Activated T-cell treated with anti-CD3 and anti-CD28 coated beads, Interleukin-2, amount 50 U/mL, for 4 hours (primary cell): ENCODE measurements at places on chromosomes 5 and 9.

DNA sequence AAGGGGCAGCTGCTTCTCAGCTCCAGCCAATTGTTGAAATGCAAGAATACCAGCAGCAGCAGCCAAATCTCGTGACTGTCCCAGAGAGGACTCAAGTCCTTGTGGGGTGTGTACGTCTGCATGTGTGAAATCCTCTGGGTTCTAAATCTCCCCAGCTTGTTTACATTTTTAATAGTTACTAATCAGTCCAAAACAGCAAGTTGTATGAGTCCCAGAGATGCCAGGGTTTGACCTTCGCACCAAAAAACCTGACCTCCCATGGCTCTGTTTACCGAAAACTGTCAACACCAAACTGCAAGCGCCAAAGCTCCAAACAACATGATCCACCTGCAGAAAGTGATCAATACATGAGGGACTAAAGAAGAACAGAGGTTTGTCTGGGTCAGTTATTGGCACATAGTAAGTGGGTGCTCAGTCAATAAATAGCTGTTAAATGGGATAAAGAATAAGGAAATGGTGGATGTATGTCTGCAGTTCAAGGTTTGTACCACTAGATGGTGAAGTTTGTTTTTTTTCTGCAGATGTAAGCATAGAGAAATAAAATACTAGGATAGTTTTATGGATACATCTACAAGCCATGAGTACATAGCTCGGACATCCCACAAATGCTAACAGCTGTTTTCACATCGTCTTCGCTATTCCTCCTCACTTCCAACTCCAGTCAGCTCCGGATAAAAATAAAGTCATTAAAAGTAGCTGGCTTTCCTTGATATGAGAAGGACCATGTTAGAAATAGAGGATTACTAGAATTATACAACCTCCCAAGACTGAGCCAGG is 85.3 kb upstream of the ADRB2 start:
- DNase-seq = no peak

GRCh38 chr5:125249400-125249799 is 503.0 kb upstream of the ZNF608 start:
- DNase-seq = no peak

- no peak for DNase-seq
Measured at GRCh38 chr5:134521841-134522240, 3.6 kb upstream of the JADE2 start.

GRCh38 chr9:112443200-112443599 is 43.4 kb upstream of the KIAA1958 start:
- DNase-seq = no peak

DNA sequence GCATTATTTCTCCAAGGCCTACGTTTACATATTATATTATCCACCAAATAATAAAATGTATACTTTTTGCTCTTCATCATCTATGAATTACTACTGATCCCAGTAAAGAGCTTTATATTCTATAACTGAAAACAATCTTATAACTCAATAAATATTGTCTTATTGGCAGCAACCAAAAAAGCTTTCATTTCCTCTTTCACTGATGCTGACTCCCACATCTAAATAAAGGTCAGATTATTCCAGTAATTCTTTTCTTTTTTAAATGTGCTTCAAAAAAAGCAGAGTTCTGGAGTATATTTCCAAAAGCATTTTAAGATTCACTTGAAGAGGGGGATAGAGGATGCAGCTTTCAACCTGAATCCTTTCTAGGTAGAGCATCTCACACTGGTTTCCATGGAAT is 75.3 kb upstream of the NR4A3 start:
- DNase-seq = no peak

DNA sequence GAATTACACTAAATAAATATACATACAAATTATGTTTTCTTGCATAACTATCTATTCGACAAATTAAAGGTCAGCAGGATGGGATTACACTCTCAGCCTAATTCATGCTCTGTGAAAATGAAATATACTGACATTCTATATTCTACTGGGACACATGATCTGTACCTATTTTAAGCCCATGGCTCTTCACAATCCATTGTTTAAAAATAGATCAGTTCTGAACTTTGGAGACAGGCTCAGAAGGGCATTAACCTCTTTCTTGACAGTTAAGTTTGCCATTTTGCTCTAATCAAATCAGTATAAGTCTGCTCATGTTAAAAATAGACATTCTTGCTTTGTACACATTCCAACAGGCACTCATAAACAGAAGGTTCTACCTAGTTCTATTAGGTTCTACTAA is 361.2 kb downstream of the HCN1 start:
- DNase-seq = no peak

DNA sequence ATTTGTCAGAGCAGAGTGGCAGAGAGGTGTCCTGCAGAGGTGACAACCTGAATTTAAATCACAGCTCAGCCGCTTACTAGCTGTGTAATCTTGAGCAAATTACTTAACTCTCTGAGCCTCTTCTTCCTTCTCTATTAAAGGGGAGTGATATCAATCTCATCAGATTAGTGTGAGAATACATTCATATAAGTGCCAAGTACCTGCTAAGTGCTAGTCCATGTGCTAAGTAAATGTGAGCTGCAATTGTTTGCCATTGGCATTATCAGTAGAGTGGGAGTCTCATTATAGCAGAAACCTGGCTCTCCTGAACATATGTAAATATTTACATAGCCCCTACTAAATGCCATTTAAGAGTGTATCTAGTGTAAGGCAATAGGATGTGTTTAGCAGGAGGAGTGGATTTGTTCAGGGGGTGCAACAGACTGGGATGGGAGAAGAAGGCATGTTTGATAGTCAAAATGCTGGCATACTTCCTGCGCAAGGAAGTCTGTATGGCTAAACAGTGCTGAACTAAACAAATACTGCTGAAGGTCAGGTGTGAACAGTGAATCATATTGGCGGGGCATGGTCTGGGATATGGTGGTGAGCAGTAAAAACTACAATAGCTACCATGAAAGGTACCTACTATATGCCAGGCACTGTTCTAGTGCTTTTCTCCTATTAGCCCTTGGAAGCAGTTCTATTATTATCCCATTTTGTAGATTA is 74.5 kb downstream of the F2RL2 start:
- DNase-seq = no peak

- no peak for DNase-seq
Measured at GRCh38 chr9:73050065-73050816, 97.4 kb upstream of the ALDH1A1 start.

- no peak for DNase-seq
Measured at GRCh38 chr9:4862506-4863250, 69.9 kb downstream of the RCL1 start.
